H4 (cell line): ENCODE measurements at places on chromosomes 3 and 15. TPM values are rescaled to one million over a fixed set of nuclear protein-coding genes. Genes with fewer than 3 reads are reported as not detected.

FOXB1 gene
- not detected in 2 replicates for total RNA-seq

ACAN gene
- total RNA-seq, result 0.02 TPM in 1 of 2 replicates, not detected in the other

DNA sequence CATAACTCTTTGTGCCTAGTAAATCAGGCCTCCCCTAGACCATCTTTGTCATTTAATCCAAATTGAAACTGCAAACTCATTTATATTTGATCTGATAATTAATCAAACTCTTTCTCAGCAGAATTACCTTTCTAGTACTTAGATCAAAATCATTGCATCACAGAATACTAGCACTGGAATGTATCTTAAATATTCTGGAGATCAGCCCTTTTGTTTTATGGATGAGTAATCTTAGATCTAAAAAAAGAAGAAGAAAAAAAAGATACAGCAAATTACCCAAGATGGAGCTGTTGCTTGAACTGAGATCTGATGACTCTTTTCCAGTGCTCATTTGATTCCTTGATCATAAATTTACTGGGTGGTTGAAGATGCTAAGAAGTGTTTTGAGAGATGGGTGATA lies 47.9 kb downstream of the NAALADL2 start:
- no peak for DNase-seq

DNA sequence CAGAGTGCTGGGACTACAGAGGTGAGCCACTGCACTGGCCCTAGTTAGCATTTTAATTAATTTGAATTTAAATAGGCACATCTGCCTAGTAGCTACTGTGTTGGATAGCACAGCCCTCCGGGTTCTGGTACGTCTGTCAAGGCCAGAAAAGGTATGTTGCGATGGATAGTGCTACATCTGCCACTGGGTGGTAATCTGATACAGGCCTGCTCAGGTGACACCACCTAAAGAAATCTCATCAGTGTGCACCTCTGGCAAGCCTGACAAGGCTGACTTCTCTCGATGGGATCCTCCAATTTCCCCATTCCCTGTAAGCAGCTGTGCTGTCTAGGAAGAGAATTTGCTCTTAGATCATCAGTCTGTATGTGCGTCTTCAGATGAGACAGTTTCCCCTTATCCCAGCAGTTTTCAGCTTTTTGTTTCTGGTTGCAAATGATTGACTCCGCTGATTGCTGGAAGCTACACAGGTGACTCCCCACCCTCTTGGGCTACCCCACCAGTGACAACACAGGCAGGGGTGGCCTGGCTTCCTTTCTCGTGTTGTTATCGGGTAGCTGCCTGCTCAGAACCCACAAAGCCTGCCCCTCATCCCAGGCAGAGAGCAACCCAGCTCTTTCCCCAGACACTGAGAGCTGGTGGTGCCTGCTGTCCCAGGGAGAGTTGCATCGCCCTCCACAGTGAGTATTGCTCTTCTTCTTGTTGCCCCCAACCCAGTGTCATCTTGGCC lies at the start of gene CCR9:
Gene CCR9 (plus strand): TSS at position 565 of the 727 bp plus-strand sequence. CDS start 8,391 bp downstream, outside the sequence.
- no peak for DNase-seq

DNA sequence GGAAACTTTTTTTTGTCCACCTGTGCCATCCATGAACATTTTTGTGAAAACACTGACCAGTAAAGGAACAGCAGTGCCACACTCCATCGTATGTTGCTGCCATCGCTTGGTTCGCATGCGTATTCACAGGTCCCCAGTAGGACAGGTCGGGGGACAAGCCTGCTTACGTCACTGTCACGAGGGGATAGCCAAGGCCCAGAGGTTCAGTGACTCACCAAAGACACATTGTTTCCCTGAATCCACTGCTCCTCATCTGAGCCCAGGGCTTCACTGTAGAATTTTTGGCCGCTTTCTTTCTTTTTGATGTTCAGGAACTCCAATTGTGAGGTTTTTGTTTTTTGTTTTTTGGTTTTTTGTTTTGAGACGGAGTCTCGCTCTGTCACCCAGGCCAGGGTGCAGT lies 5.9 kb downstream of the ADPRH start:
- no peak for DNase-seq

GRCh38 chr3:147458995-147459704 lies 50.0 kb downstream of the ZIC1 start:
- no peak for DNase-seq

- no peak for DNase-seq
Observed at GRCh38 chr3:177608443-177608842, 411.2 kb upstream of the TBL1XR1 start.

- no peak for DNase-seq
Observed at GRCh38 chr3:197507081-197507480, 48.7 kb downstream of the BDH1 start.
